ENCODE measurements at places on chromosomes 11 and 22.

GRCh38 chr22:21587803-21588611 lies 20.5 kb downstream of the UBE2L3 start:
- no peak for DNase-seq

DNA sequence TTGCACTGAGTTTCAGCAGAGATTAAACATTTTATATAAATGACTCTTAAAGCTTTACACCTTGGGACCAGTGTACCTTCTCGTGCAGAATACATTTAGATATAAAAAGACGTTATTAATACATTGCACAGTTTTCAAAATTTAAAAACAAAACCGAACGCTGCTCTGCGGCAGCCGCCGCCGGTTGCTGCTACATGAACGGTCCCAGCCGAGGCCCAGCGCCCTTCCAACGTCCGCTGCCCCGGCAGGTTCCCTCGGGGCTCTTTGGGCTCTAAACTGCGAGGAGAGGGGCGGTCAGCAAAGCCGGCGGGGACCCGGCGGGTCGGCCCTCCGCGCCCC lies 2.0 kb downstream of the CDKN1C start:
- DNase-seq = no peak

GRCh38 chr11:47244448-47245350 lies 3.9 kb downstream of the ACP2 start:
- no peak for DNase-seq

- DNase-seq = no peak
Observed at GRCh38 chr11:67195971-67196456, 70.3 kb upstream of the GRK2 start.

GRCh38 chr11:1557904-1558774 lies 13.9 kb downstream of the DUSP8 start:
- no peak for DNase-seq

GRCh38 chr22:23294221-23294620 lies 113.9 kb downstream of the BCR start:
- no peak for DNase-seq

- DNase-seq = no peak
Observed at GRCh38 chr11:18617688-18618341, 16.3 kb downstream of the SPTY2D1 start.

DNA sequence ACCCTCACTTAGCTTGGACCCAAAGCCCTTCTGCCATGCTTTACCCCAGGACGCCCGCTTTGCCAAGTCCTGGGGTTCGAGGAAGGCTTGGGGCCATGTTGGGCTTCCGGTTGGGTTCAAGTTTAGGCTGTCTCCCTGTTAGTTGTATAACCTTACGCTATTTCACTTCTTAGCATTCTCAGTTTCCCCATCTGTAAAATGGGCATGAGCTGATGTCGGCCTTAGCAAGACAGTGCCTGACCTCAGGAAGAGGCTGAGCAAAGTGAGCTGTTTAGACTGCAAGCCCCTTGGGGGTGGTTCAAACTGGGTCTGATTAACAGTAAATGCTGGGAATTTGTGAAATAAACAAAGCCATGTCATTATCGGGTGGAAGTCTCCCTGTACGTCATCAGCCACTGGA lies 3.2 kb upstream of the FGF4 start:
- no peak for DNase-seq

- DNase-seq = no peak
Observed at GRCh38 chr11:61021661-61022212, 50.3 kb downstream of the CD6 start.
